Fibroblast of upper back skin (primary cell): ENCODE measurements at places on chromosomes 1 and 21.

GRCh38 chr21:43352568-43353281 is 74.2 kb downstream of the SIK1 start:
- DNase-seq, result peak; percentile 33

DNA sequence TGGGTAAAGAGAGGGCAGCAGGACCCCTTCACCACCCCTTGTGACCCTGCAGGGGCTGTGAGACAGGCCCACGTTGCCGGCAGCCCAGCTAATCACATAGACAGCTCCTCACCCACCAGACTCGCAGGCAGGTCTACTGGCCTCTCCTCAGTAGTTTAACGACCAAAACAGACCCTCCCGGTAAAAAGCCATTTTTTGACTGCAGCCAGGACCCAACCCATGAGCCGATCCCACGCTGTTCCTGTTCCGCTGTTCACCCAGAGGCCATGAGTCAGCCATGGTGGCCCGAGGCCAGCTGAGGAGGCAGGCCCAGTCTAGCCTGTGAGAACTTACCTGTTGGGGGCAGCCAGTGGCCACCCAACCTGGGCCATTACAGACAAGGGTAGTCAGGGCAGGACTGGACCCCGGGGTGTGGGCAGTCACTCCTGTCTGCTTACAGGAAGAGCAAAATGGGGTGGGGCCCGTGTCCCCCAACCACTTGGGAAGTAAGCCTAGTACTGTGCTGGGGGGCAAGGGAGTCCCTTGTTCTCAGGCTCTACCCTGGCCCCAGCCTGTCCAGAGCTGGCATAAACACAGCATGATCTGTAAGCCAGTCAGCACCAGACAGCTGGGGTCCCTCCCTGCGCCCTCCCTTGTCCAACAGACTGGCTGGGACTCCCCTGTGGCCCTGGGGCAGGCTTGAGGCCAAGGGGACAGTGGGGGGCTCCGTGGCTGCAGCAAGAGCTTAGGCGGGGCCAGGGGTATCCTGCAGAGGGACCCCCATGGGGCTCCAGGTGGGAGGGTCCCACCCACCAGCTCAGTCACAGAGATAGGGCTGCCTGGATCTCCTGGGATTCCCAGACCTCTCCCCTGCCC is 61.9 kb downstream of the WNT9A start:
- peak; percentile 58 for DNase-seq

- no peak for DNase-seq
These were observed 7.7 kb downstream of the NTRK1 start for GRCh38 chr1:156868341-156868740.

DNA sequence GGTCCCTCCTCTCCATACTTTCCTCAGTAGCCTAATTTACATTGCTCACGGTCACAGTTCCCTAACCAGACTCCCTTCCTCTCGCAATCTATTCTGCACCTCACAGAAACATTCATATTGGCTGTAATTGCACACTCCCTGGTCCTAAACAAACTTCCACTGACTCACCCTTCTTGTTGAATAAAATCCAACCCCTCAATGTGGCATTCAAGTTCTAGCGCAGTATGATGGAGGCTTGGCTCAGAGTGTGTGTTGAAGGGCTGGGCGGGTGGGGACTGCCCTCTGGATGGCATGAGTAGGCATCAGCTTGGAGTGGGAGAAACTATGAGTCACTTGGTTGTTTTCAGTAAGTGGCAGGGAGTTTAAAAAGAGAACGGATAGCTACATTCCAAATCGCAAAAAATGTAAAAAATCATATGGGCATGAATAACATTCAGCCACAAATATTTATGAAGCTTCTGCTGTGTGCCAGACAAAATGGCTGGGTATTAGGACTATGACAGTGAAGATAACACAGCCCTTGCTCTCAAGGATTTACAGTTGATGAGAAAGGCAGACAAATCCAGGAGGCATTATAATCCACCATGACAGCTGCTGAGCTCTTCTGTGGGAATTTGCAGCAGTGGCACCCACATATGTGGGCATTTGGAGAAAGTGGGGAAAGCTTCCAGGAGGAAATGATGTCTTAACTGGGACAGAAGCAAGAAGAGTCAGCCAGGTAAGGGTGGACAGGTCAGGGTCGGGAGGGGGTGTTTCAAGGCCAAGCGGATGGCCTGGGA is 42.2 kb upstream of the LYST start:
- DNase-seq, result peak; percentile 74

DNA sequence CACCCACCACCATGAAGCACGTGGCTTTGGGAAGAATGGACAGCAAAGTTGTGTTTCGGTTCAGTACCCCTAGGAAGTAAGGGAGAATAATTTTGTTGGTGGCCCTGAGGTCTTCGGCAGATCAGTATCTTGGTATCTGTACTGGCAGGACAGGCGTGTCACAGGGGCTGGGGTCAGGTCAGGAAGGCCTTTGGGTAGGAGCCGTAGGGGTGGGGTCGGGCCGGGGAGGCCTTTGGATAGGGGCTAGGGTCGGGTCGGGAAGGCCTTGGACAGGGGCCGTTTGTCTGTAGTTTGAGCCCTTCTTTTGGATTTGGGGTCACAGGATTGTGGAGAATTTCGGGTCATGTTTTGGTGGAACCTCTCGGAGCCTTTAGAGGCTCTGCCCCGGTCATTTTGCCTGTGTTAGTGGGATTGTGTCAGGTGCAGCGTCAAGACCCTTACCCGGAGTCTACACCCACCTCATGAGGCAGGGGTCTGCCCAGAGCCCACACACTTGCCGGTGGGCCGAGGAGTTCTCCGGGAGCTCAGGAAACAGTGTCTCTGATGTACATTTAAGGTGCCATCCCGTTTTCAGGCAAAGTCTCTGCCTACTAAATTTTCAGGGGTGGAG is 75.3 kb upstream of the COL6A1 start:
- DNase-seq, result no peak

GRCh38 chr1:40782371-40782956 is 1.1 kb upstream of the KCNQ4 start:
- no peak for DNase-seq
